ENCODE measurements at places on chromosomes 2 and 18.

GRCh38 chr2:142603759-142604158 lies 273.7 kb upstream of the KYNU start:
- no peak for DNase-seq

- DNase-seq: no peak
These were observed 21.5 kb downstream of the GNAL start for GRCh38 chr18:11710578-11710977.

DNA sequence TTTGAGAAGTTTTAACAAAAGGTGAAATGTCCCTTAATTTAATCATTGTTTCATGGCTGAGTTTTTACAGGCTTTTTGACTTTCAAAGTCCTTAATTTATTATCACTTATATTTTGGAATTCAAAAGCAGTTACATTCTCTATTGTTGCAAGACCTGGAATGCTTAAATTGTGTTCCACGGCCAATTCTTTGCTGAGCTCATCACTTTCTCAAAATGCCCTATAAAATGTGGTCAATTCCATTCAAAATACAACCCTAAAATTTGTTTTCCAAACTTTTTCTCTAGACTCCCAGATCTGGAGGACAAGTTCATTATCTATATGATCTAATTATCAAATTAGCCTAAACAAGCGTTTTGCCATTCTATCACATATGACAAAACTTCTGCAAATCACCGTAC lies 1051.2 kb downstream of the TDRD15 start:
- DNase-seq: no peak

DNA sequence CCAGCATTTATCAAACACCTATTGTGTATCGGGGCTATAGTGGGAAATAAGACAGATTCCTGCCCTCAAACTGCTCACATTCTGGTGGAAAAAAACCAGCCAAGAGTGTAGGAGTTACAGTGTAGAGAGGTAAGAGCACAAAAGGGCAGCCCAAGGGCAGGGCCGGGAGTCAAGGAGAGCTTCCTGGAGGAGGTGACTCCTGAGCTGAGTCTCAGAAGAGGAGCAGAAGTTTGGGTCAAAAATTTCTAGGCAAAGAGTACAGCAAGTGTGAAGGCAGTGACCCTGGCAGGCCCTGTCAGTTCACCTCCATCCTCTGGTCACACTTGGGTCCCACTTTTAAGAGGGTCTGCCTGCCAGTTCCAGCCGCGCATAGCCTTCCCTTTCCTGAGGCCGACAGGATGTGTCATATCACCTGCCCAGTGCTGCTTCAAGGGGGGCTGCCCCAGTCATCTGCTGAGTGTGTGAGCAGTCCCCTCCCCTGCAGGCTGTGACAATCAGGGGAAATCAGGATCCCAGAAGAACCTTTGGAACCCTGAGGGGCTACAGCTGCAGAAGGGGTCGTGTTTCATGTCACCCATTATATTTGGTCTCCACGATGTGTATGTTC lies 118.4 kb downstream of the GLI2 start:
- no peak for DNase-seq

DNA sequence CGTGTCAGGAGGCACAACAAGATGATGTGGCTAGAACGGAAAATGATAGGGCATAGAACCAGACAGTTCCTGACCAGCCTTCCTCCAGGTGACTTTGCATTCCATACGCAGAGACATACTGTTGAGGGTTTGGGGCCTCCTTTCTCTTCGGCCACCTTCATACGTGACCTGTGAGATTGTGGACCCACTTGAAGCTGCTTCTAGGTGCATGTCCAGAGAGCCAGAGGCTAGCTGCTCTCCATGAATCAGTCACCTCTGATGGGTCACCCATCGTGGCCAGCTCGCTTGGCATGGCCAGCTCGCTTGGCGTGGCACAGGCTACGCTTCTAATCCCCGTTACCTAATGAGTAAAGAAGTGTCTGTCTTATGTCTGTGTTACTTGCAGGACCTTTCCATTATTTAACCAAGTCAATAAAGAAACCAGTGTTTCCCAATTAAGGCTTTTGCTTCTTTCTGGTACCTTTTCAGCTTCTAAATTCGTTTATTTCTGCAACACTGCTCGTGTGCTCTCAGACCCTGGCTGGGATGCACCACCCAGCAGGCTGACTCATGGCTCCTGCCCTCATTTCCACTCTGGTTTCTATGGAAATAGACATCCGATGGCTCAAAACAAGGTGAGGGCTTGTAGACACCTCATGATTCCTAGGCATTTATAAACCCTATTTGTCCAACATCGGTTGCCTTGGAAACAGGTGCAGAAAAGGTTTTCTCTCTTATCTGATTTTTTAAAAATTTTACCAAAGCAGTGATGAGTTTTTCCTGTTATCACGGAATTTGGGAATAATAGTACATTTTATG lies 86.7 kb upstream of the B3GNT7 start:
- no peak for DNase-seq

GRCh38 chr2:158965641-158966040 lies 2.8 kb upstream of the TANC1 start:
- no peak for DNase-seq

- no peak for DNase-seq
These were observed 6.2 kb upstream of the INPP4A start for GRCh38 chr2:98438190-98439133.
